ENCODE measurements at places on chromosomes 13 and 19. TPM values are rescaled to one million over a fixed set of nuclear protein-coding genes. Genes with fewer than 3 reads are reported as not detected.

DNA sequence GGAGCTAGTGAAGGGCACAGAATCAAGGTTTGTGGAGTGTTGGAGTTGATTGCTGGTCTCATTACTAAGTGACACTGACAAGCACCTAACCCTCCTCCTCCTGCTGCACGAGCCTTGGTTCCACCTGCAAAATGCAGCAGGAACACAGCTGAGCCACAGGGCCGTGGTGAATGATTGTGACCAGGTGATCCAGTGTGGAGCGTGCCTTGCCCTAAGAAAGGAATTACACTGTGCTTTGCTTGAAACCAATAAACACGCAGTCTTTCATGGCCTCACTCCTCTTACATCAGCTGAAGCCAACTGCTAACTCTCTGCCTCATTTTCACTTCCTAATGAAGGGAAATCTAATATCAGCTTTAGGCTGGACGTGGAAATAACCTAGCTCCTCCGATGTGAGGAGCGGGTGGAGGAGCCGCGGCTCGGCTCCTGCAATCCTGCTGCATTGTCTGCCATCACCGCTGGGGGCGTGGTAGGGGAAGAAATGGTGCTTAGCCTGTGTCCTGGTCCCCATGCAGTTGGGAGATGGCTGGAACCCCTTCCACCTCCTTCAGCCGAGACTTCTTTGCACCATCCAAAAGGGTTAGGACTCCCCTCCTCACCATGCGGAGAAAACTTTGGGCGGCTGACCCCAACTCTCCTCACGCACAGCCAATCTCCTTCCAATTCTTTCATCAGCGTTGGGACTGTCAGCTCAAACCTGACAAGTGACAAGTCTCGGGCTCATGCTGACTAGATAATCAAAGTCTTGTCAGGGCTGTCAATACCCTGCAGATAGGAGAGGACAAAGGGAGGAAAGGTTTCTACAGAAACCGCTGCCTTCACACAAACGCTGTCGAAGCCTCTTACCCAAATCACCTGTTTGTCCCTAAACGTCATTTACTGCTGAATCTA, 427.9 kb downstream of the ZNF536 start:
- no peak overlapping the region for H3K4me3 ChIP-seq
- DNase-seq = peak; percentile 84
- H3K36me3 ChIP-seq = no peaks in the 10 kb centered on the region
- H3K4me1 ChIP-seq = peaks cover 5% of the 10 kb centered on the region
- H3K27me3 ChIP-seq = no peaks in the 10 kb centered on the region

DNA sequence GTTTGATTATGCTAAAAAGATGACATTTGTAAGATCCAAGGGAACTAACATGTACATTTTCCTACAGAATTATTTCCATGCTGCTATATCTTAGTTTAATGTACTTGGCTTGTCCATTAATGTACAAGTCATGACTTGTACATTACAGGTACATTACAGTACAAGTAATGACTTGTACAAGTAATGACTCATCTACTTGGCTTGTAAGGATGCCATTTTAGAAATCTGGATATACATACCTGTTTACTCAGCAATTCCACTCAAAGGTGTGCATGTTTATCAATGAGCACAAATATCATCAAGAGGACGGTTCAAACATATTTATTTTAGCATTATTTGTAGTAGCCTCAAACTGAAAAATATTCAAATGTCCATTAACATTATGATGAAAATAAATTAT, 87.0 kb upstream of the TRPC4 start:
- no peak overlapping the region for H3K4me3 ChIP-seq
- no peak for DNase-seq
- no peaks in the 10 kb centered on the region for H3K27me3 ChIP-seq
- H3K27ac ChIP-seq = no peak overlapping the region
- H3K4me1 ChIP-seq = no peaks in the 10 kb centered on the region

DNA sequence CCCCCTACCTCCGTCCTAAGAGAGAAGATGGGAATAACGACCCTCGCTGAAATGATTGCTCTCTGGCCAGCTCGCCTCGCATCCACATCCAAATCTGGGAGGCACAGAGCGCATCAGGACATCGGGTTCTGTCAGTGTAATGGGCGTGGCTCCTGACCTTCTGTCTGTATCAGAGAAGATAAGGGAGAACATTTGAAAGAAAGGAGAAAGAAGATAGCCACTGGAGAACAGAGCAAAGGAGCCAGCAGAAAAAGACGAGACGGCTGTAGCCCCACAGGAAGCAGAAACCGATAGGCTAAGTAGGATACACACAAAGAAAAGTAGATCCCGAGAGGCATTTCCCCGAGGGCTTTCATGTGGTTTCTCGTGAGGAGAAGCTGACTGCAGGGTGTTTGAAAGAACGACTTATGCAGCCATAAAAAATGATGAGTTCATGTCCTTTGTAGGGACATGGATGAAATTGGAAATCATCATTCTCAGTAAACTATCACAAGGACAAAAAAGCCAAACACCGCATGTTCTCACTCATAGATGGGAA, 14.0 kb upstream of the GJB2 start:
- no peak overlapping the region for H3K27ac ChIP-seq
- H3K36me3 ChIP-seq = no peaks in the 10 kb centered on the region
- DNase-seq = no peak
- no peak overlapping the region for H3K4me3 ChIP-seq
- no peaks in the 10 kb centered on the region for H3K4me1 ChIP-seq

GRCh38 chr19:1811472-1811894, 593 bp downstream of the ATP8B3 start:
- no peaks in the 10 kb centered on the region for H3K27me3 ChIP-seq
- H3K27ac ChIP-seq = peak overlapping the region; percentile 79
- peak; percentile 86 for DNase-seq
- H3K36me3 ChIP-seq = peaks cover 19% of the 10 kb centered on the region
- H3K4me3 ChIP-seq = peak overlapping the region; percentile 58

GRCh38 chr13:24083722-24084421, 76.6 kb upstream of the SPATA13 start:
- H3K4me1 ChIP-seq = no peaks in the 10 kb centered on the region
- DNase-seq = no peak
- H3K27ac ChIP-seq = no peak overlapping the region
- H3K4me3 ChIP-seq = no peak overlapping the region
- no peaks in the 10 kb centered on the region for H3K27me3 ChIP-seq

- peak; percentile 84 for DNase-seq
- no peaks in the 10 kb centered on the region for H3K27me3 ChIP-seq
Measured at GRCh38 chr19:2477732-2478191, 1.8 kb downstream of the GADD45B start.

GRCh38 chr19:13092158-13092543, 10.5 kb downstream of the LYL1 start:
- H3K4me1 ChIP-seq = peaks cover 41% of the 10 kb centered on the region
- peaks cover 13% of the 10 kb centered on the region for H3K36me3 ChIP-seq
- no peak overlapping the region for H3K27ac ChIP-seq
- H3K27me3 ChIP-seq = peaks cover 20% of the 10 kb centered on the region

DNA sequence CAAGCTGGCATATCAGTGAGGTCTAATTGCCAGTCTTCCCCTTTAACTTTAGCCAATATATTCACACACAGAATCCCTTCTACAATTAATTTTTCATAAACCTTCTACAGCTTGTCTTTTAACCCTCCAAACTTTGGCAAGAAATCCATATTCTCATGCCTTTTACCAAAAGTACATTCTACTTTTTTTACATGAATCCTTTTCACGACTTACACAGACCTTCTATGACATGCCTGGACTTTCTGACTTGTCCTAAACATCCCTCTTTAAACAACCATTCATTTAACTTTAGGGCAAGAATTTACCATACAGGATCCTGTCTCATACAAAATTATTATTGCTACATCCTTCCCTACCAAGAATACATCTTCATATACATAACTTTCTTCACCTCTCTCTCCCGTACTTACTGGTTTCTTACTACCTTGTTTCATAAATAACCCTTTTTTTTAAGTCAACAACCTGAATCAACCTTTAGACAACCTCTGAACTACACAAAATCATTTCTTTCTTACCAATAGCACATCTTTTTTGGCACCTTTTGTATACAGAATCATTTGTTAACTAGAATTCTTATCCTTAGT, 23.5 kb downstream of the ZNF544 start:
- no peaks in the 10 kb centered on the region for H3K27me3 ChIP-seq
- no peak for DNase-seq
- H3K4me1 ChIP-seq = no peaks in the 10 kb centered on the region
- H3K4me3 ChIP-seq = no peak overlapping the region
- H3K36me3 ChIP-seq = peaks cover 56% of the 10 kb centered on the region

CRX gene
- total RNA-seq = not detected

FEM1A gene
- total RNA-seq = 12.5 TPM

SOX1 gene
- total RNA-seq = not detected

NCAN gene
- not detected for total RNA-seq
